ENCODE measurements at places on chromosomes 1 and 21. TPM values are rescaled to one million over a fixed set of nuclear protein-coding genes. Genes with fewer than 3 reads are reported as not detected.
A peak's percentile ranks its signal among the peaks of the same experiment; 100 is the strongest.

HES5 gene
- total RNA-seq = not detected

MFSD2A gene
- 3.6 TPM for total RNA-seq

GRCh38 chr21:38498057-38498833 is at the start of gene ERG:
Gene ERG, minus strand, starts transcription at chr21:38498477. Its CDS starts 97 bp downstream, at chr21:38498380.
- H3K36me3 ChIP-seq = no peaks in the 10 kb centered on the region
- H3K4me3 ChIP-seq = peak within 1 kb of the TSS; percentile 21
- peak within 1 kb of the TSS; percentile 66 for H3K27ac ChIP-seq
- DNase-seq = peak; percentile 84

DNA sequence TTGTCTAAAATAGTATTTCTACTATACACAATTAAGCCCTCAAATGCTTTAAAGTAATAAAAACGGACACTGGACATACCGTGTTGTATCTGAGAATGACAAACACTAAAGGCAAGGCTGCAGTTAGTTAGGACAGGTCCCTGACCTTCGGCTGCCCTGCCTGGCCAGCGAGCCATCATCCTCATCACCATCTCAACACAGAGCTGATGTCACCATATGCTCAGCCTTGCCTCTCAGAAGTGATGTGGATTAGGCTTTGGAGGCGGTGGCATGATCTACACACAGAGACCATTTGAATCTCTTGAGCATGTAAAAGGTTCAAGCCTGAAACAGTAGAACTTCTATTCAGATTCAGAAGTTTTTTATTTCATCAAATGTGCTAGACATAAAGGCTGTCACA is 244.7 kb downstream of the SDCCAG8 start:
- H3K4me3 ChIP-seq = no peak overlapping the region
- peaks cover 47% of the 10 kb centered on the region for H3K36me3 ChIP-seq
- H3K27me3 ChIP-seq = no peaks in the 10 kb centered on the region
- DNase-seq = no peak
- peaks cover 9% of the 10 kb centered on the region for H3K4me1 ChIP-seq
- H3K27ac ChIP-seq = no peak overlapping the region

- no peak overlapping the region for H3K27ac ChIP-seq
- no peaks in the 10 kb centered on the region for H3K36me3 ChIP-seq
- H3K4me1 ChIP-seq = peaks cover 4% of the 10 kb centered on the region
- no peak for DNase-seq
- H3K4me3 ChIP-seq = no peak overlapping the region
Observed at GRCh38 chr1:216528816-216529215, 105.6 kb upstream of the USH2A start.

DNA sequence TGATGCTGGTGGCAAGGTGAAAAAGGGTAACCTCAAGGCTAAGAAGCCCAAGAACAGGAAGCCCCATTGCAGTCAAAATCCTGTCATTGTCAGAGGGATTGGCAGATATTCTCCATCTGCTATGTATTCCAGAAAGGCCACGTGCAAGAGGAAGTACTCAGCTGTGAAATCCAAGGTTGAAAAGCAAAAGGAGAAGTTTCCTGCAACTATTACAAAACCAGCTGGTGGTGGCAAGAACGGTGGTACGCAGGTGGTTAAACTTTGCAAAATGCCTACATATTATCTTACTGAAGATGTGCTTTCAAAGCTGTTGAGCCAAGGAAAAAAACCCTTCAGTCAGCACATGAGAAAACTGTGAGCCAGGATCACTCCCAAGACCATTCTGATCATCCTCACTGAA is 13.7 kb upstream of the VPS45 start:
- no peak for DNase-seq
- peak overlapping the region; percentile 69 for H3K27ac ChIP-seq
- no peaks in the 10 kb centered on the region for H3K4me1 ChIP-seq
- no peak overlapping the region for H3K4me3 ChIP-seq

GRCh38 chr21:37753122-37753599 is 163.1 kb downstream of the KCNJ6 start:
- H3K27me3 ChIP-seq = peaks cover 7% of the 10 kb centered on the region
- H3K4me1 ChIP-seq = no peaks in the 10 kb centered on the region
- no peaks in the 10 kb centered on the region for H3K36me3 ChIP-seq
- no peak overlapping the region for H3K4me3 ChIP-seq
- no peak for DNase-seq

DNA sequence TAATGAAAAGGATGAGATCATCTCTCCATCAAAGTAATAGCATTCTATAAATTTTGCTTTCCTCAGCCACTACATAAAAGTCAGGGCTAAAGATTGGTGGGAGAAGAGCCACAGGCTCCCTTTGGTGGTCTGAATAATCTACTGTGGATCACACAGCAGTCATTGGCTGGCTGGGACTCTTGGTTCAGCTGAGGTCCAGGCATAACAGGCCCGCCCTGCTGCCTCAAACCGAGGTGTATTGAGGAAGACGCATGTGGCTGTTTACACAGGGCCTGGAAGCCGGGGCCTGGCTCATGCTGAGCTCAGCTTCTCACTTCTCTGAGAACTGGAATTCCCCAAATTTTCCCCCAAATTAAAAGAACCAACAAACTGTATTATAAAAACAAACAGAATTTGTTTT is 139.2 kb downstream of the PTPRC start:
- no peaks in the 10 kb centered on the region for H3K36me3 ChIP-seq
- H3K4me3 ChIP-seq = no peak overlapping the region
- peak overlapping the region; percentile 89 for H3K27ac ChIP-seq

DNA sequence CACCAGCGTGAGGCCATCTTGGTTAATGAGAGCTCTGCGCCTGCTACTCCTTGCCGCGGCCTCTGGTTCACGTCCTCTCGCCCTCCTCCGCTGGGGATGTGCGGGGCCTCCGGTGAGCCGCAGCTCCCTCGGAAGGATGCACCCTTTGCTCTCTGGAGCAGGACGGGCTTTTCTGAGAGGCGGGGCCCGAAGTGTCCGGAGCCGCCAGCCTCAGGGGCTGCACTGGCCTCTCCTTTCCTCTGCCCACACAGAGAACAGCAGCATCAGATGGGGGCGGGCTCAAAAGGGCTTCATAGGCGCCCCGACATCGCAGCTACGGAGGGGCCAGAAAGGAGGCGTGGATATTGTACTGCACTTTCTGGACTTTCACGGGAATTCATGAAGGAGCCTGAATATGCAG is 284.7 kb downstream of the CAMTA1 start:
- DNase-seq = no peak
- H3K4me1 ChIP-seq = no peaks in the 10 kb centered on the region
- no peak overlapping the region for H3K27ac ChIP-seq
- H3K27me3 ChIP-seq = no peaks in the 10 kb centered on the region
- peak overlapping the region; percentile 21 for H3K4me3 ChIP-seq

DNA sequence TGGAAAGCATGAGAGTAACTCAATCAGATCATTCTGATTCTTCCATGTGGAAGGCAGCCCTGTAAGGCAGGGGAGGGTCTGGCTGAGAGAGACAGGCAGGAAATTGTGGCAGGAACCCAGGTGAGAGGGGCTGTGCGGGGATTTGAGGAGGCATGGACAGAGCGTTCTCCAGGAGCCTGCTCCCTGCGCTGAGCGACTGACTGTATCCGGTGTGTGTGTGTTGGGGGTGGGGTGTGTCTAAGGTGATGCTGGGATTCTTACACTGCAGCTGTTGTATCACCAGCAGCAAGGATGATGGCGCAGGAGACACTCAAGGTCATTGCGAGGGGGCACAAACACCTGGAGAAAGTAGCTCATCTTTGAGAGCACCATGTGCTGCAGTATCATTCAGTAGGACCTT is 128.5 kb downstream of the RHOU start:
- no peak for DNase-seq
- H3K4me3 ChIP-seq = no peak overlapping the region
- H3K4me1 ChIP-seq = no peaks in the 10 kb centered on the region

GRCh38 chr1:77718181-77718580 is 35.7 kb upstream of the ZZZ3 start:
- H3K27me3 ChIP-seq = no peaks in the 10 kb centered on the region
- no peak overlapping the region for H3K4me3 ChIP-seq
- no peak for DNase-seq
- no peak overlapping the region for H3K27ac ChIP-seq
- H3K4me1 ChIP-seq = no peaks in the 10 kb centered on the region
- peaks cover 100% of the 10 kb centered on the region for H3K36me3 ChIP-seq

DNA sequence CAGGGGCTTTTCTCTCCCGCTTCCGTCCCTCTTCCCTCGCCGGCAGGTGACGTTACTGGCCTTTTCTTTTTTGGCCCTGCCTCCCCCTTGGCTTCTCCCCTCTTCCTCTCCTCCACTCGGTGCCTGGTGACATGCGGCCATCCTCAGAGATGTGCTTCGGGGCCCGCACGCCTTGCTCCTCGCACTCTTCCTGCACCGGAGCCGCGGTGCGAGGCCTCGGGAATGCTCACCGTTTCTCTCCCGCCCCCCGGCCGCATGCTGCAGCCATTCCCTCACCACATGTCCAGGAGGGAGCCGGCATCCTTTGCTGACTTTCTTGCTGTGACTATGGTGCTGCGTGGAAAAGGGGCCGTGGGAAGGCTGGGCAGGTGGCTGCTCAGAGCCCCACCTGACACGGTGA is 39.3 kb downstream of the PDE9A start:
- H3K4me3 ChIP-seq = no peak overlapping the region
- H3K36me3 ChIP-seq = no peaks in the 10 kb centered on the region
- no peaks in the 10 kb centered on the region for H3K27me3 ChIP-seq

All from spleen (tissue), 13 donors.